ENCODE measurements at places on chromosomes 2 and 18.

- DNase-seq = no peak
Measured at GRCh38 chr2:55672630-55673029, 21.0 kb downstream of the PNPT1 start.

GRCh38 chr2:200305797-200306195 is 697 bp upstream of the SPATS2L start:
- peak; percentile 44 for DNase-seq

DNA sequence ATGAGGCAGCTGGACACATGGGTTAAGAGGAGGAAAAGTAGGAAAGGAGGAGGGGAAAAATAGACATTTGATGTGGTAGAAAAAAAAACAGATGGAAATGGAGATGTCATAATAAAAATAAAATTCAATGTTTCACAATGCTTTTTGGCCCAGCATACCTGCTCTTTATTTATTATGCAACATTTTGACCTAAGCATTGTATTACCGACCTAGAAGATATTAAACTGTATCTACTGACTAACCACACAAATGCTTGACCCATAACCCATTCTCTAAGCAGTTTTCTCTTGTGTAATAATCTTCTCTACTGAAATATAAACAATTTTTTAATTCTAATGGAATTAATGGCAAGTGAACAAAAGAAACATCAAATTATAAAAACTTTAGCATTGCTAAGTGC is 362.3 kb downstream of the FBXO15 start:
- DNase-seq = no peak

GRCh38 chr2:119051263-119051662 is 107.3 kb downstream of the C1QL2 start:
- DNase-seq = no peak

DNA sequence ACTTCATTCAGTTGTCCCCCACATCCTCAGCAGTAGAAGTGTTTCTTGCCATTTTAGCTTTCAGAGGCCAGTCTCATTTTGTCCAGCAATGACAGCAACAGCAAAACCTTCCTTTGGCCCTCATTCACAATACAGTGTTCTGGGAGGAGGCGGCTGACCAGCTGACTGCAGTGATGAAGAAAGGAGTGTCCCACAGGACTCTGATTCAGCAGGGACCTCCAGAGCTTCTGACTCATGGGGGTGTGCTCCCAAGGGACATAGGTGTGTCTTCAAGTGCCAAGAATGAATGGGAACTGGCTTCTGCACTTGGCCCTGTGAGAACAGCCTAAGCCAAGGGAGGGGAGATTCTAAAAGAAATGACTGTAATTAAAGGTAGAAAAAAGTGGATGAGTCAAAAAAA is 147.0 kb upstream of the PELI1 start:
- no peak for DNase-seq

- DNase-seq = no peak
Measured at GRCh38 chr2:108923736-108924579, 65.1 kb downstream of the EDAR start.

DNA sequence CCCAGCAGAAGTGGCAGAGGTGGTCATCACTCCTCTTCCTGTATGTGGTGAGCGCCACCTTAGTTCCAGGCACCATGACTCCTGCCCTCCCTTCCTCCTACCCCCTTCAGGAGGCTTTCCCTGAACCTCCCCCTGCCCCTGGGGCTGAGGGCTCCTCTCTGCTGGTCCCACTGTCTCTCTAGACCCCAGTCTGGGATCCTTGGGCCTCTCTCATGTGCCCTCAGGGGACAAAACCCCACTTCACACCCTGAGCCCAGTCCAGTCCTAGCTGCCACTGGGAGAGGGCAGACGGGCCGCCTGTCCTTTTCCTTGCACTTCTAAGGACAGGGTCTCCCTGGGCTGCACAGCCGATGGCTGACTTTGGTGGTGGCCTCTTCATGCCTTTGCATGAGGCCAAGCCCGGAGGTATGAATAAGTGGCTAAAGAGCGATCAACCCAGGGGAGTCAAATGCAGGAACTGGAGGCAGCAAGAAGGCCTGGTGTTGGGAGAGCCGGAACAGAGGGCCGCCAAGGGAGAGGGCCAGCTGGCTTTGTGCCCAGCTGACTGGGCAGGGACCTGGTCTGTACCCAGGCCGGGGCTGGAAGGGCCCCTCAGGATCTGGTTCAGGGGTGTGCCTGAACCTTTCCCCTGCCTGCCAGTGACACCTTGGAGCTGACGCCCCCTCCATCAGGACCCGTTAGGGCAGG is 29.5 kb downstream of the GLI2 start:
- DNase-seq = no peak

GRCh38 chr2:72893594-72894319 is 6.5 kb downstream of the SPR start:
- DNase-seq = no peak

DNA sequence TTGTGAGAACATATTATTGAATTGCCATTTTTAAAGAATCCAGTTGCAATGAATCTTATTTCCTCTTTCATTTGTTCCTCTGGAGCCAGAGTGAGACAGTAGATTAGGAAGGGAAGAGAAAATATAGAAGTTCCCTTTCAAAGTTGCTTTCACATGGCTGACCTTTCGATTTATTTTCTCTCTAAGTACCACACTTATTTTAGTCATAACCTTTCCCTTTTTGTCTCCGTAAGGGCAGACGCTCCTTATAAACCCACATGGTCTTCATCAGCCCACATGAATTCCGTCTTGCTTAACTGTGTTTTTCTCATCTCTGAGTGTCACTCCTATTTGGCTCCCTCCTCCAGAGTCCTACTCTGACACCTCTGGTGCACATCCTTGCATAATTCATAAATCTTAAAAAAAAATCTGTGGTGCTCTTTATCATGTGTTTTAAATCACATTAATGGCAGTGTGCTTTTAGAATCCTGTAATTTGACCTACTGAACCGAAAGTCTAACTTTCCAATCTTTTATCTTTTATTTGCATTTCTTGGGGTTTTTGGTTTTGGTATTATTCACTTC is 38.5 kb upstream of the ZNF396 start:
- no peak for DNase-seq

- DNase-seq = no peak
Measured at GRCh38 chr2:146413086-146413610, 1431.7 kb upstream of the ACVR2A start.

DNA sequence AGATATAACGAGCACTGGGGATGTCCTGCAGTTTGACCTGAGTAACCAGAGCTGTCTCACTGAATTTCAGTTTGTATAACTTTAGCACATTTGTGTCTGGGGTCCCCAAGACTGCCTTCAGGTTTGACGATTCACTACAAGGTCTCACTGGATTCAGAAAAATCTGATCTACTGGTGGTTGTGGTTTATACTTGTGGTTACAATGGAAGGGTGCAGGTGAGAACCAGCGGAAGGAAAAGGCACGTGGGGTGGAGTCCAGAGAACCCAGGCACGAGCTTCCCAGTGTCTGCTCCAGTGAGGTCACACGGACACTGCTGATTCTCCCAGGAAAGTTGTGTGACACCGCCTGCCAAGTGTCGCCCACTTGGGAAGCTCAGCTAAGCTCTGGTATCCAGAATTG is 126.0 kb downstream of the ZNF236 start:
- no peak for DNase-seq

DNA sequence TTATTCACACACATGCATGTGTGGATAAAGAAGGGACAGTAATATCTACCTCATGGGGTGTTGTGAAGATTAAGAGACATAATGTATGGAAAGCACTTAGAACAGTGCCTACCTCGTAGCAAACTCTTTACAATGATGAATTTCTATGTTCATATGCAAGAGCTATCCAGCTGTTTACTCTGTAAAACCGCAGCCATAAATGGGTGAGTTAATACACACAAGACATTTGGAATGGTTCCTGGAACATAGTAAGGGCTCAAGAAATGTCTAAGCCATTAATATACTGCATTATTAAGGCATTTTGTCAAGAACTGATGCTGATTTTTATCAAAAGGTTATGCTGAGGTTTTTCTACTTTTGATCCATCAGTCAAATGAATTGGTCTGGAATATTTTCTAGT is 1076.2 kb downstream of the TSN start:
- DNase-seq = no peak

DNA sequence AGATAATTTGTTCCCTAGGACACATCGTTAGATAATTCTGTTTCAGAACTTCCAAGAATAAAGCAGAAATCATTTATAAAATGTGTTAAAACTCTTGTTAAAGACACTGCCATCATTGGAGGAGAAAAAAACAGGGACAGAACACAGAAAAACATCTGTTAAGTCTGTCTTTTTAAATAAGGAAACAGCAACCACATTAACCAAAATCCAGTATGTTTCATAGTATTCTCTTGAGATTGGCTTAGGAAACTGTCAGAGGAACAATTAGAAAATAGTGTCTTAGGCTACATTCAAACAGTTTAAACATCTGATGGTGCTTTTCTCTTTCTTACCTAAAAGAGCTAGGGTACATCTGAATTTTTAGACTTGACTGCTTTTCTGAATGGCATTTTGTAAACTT is 81.6 kb downstream of the PMS1 start:
- DNase-seq = no peak

DNA sequence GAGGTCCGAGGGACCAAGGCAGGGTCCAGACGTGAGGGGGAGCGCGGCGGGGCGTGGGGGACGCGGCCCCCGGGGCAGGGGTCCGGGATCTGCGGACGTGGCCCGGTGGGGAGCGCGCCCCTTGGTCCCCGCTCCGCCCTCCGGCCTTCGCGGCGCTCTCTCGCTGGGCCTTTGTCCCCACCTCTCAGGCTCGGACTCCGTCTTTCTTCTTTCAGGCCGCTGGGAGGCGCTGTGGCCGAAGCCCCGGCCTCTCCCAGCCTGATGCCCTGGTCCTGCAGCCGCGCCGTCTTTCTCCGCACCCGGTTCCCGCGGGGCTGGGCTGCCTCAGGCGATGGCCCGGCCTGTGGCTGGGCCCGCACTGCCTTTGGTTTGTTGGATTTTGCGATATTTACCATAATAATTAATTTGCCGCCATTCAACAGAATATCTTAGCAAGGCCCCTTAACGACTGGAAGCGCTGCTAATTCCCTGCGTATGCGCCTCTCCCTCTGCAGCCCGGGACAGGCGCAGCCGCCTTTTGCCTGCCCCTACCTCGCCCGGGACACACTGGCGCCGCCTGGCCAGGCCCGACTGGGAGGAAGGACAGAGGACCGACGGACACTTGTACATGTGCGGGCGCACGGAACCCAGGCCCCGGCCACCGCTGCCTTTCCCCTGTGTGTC is 10.8 kb downstream of the SIX3 start:
- peak; percentile 81 for DNase-seq

DNA sequence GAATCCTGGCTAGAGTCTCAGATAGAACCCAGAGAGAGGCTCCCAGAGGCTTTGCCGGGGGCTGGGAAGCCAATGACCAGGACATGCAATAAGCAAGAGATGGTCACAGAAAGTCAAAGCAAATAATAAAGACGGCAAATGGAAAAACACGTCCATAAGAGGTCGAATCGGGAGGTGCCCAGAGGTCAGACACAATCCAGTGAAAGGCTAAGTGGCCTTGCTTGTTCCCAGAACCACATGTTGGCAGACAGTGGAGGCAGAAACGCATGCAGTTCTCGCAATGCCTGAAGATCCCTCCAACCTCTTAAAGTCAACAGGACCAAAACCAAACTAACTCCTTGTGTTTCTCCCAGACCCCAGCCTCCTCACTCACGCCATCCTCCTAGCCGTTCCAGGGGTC is 3.0 kb downstream of the CYB5A start:
- DNase-seq = no peak

- DNase-seq = no peak
Measured at GRCh38 chr18:67104700-67105284, 411.7 kb downstream of the DSEL start.

- no peak for DNase-seq
Measured at GRCh38 chr2:143469323-143469722, 340.1 kb downstream of the ARHGAP15 start.

DNA sequence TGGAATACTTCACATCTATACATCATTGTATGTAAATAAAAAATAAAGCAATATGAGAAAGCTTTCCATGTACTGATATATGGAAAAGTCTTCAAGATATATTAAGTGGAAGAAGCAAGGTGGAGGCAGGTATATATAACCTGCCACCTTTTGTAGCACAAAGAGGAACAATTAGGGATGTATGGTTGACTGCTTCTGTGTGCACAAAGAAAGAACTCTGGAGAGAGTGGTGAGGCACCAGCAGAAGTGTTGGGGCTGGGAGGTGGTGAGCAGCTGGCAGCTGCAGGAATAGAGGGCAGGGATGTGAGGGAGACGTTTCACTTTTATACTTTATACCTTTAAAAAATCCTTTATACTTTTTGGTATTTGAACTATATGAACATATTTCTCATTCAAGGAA is 26.1 kb downstream of the KIF5C start:
- DNase-seq = peak; percentile 71

DNA sequence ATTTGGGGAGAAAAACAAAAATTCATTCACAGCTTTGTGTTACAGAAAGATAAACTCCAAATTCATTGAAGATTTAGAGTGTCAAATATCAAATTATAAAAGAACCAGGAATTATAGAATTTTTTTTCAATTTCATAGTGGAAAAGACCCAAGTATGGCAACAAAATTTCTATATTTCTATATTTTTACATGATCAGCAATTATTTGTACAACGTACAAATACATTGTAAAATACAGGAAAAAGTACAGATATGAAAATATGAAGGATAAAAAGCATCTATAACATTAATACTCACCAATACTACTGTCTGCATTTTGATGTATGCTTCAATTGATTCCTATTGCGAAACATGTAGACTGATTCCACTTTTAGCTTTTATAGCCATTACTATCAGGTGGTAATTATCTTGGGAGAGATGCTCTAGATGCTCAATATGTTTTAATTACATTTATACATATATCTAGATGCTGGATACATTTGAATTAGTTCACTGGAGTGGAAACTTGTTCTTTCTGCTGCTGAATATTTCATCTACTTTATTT is 4.0 kb downstream of the SH3YL1 start:
- no peak for DNase-seq

DNA sequence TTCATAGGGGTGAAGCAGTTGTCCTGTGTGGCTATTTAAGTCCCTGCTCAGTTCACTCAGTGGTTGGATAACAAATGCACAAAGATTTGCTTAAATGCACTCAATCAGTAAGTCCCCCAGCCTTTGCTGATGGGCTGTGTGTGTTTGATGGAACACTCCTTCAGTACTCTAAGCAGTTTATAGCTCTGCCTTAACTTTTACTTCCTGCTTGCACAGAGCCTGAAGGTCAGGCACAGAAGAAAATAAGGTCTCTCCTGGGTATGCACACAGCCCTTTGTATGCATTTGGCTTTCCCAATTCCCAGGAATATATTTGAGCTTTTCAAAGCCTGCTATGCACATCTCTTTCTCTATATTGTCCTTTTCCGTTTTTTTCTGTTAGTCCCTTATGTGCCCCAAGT is 208.7 kb upstream of the STK17B start:
- DNase-seq = no peak

DNA sequence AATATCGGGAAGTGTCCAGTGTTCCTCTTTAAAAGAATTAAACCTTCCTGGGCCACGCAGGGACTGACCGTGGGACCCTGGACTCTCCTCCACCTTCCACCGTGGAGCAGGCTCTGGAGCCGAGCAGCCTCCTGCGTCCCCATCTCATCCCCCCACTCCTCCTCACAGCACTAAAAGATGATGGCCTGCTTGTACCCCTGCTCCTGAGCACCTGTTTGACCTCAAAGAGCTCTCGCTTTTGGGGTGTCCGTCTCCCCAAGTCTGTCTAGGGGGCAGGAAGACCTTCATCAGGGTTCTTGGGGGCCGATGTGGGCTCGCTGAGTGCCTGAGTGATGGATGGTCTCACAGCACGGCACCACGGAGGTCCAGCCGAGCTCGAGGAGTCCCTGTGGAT is 1.2 kb upstream of the SDC1 start:
- DNase-seq = no peak

All from NCI-H774 (cell line).